Muscle of back (tissue), 13 donors: ENCODE measurements at places on chromosomes 1 and 21.

DNA sequence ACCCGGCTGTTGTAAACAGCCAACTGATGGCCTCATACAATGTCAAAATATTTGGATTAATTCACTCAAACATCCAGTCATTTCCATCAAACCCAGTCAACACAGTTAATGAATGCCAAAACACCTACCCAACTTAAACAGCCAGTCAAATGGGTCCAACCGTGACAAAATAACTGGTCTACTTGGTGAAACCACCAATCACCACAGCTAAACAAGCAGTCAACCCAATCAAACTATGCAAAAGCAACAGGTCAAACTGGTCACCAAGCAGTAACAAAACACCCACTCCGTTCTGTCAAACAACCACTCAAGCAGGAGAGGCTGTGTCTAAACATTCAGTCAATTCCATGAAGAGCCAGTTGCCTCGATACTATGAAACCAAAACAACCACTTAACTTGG lies 119.2 kb downstream of the FOXD2 start:
- no peak for DNase-seq

- no peak for DNase-seq
Measured at GRCh38 chr1:165036403-165036802, 320.1 kb downstream of the LMX1A start.

GRCh38 chr1:30742963-30743559 lies 14.5 kb downstream of the LAPTM5 start:
- no peak for DNase-seq

DNA sequence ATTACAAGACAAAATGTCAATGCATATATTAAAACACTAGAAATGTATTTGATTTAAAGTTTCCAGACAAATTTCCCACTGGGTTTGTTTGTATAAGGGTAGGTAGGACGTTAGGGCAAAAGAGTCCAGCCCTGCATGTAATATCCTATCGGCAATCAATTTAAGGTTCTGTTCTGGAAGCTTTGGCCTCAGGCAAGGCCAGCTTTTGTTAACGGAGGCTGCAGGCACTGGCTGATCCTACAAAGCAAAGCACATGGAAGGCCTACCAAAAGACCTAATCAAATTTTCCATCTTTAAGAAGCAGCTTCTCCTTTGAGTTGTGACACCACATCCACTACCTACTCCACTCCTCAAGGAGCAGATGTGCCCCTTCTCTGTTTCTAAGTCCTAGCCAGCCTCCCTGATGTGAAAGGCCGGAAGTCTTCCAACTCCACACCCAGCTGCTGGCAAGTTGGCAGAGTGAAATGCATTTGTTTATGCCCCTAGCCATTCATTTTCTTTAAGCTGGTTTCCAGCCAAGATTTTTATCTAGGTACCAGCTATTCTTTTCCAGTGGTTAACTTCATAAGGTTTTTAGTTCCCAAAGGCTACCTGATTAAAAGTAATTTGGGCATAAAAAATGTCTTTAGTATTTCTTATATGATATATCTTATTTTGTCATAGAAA lies 452.6 kb downstream of the PTBP2 start:
- DNase-seq = no peak

GRCh38 chr1:33327587-33328325 lies 6.9 kb upstream of the A3GALT2 start:
- no peak for DNase-seq
